ENCODE measurements at places on chromosomes 2 and 18. TPM values are rescaled to one million over a fixed set of nuclear protein-coding genes. Genes with fewer than 3 reads are reported as not detected.

The ORMDL1 gene
- total RNA-seq, result 51.2 TPM

The MAB21L4 gene
- total RNA-seq, result not detected

GRCh38 chr2:160126315-160126714, 63.9 kb upstream of the PLA2R1 start:
- no peaks in the 10 kb centered on the region for H3K4me1 ChIP-seq
- no peaks in the 10 kb centered on the region for H3K36me3 ChIP-seq
- no peak overlapping the region for H3K27ac ChIP-seq
- no peaks in the 10 kb centered on the region for H3K27me3 ChIP-seq

DNA sequence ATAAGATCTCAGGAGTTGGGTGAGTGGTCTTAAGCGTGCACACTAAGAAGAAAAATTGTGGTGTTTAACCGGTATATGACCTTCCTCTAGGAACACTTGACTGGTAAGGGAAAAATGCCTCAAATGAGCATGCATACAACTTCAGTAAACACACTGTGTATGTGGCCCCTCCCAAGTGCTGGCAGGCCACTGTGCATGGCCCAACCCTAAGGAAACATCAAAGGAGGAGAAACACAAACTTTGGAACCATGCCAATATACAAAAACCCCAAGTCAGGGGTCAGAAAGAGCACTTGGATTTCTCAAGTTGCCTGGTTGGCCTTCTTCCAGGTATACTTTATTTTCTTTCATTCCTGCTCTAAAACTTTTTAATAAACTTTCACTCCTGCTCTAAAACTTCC, 308.9 kb upstream of the LRRTM4 start:
- H3K4me1 ChIP-seq, result no peaks in the 10 kb centered on the region
- no peaks in the 10 kb centered on the region for H3K27me3 ChIP-seq
- H3K36me3 ChIP-seq, result no peaks in the 10 kb centered on the region
- H3K4me3 ChIP-seq, result no peak overlapping the region

DNA sequence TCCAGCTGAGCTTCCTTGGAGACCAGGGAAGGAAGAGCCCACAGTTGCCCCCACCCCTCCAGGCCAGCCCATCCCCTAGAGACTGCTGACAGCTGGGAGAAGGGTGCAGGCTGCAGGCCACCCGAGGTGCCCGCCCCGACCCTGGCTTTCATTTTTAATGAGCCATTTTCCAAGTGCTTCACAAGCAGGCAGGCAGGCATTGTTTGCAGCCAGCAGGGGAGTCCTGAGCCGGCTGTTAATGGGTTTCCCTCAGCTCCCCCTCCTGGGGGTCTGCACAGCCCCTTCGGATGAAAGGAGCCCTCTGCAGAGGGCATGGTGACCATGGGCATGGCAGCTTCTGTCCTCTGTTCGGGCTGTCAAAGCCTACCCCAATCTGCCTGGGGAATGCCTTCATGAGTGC, 94.5 kb downstream of the ZBTB7C start:
- no peaks in the 10 kb centered on the region for H3K36me3 ChIP-seq
- H3K27me3 ChIP-seq, result no peaks in the 10 kb centered on the region
- peak; percentile 87 for DNase-seq
- no peak overlapping the region for H3K27ac ChIP-seq

DNA sequence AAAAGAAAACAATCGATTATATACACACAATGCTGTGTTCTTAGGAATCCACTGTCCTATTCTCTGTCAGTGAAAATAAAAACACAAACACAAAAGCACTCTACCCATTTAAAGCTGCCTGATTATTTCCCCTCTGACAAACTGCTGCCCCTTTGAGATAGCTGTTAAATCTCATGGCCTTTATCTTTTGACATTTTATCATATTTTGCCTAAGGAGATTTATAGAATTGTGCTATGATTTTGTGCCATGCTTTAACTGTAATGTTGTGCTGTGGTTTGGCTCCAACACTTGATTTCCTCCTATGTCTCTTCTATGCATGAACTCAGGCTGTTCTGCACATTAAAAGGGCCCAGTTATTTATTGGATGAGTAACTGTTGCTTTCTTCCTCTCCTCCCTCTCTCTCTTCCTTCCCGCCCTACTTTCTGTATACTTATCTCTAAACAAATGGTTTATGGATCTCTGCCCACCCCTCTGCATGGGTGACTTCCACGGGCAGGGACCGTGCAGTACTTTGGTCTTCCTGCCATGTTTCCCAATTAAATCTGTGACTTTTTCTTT, 1096.6 kb downstream of the TSN start:
- no peaks in the 10 kb centered on the region for H3K36me3 ChIP-seq
- H3K4me1 ChIP-seq, result peaks cover 4% of the 10 kb centered on the region
- no peak overlapping the region for H3K27ac ChIP-seq
- H3K27me3 ChIP-seq, result no peaks in the 10 kb centered on the region
- no peak for DNase-seq
- H3K4me3 ChIP-seq, result no peak overlapping the region

DNA sequence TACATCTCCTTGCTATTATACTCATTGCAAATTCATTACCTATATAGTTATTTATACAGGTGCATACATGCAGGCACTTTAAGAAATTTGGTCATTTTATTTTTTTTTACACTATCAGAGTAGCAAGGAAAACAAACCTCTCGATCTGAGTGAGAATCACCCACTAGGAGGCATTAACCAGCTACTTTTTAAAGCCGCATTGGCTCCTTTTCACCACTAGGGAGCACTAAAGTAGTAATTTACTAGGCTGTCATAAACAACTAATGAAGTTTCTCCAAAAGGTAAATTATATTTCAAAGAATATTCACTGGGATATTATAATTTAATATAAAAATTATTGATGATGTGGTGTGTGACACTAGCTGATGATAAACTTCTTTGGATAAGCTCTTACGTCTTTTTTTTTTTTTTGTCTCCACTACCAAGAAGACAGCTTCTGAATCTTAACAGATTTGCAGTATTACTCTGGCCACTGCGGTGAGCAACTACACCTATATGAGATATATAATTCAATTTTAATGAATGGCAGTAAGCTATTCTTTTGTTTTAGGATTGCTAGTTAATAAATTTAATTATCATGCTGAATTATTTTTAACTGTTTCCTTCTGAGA, 101.9 kb downstream of the NOL4 start:
- H3K27ac ChIP-seq, result no peak overlapping the region
- no peaks in the 10 kb centered on the region for H3K36me3 ChIP-seq
- peak; percentile 66 for DNase-seq
- no peaks in the 10 kb centered on the region for H3K4me1 ChIP-seq
- no peak overlapping the region for H3K4me3 ChIP-seq
- H3K27me3 ChIP-seq, result peaks cover 22% of the 10 kb centered on the region

- H3K4me3 ChIP-seq, result no peak overlapping the region
- no peak overlapping the region for H3K27ac ChIP-seq
- no peaks in the 10 kb centered on the region for H3K4me1 ChIP-seq
- no peaks in the 10 kb centered on the region for H3K36me3 ChIP-seq
- H3K27me3 ChIP-seq, result peaks cover 10% of the 10 kb centered on the region
These were observed 17.9 kb downstream of the KCNG2 start for GRCh38 chr18:79815657-79816056.

All from endodermal cell (in vitro differentiated cells).